Fibroblast of the aortic adventitia (primary cell): ENCODE measurements at places on chromosomes 4 and X. TPM values are rescaled to one million over a fixed set of nuclear protein-coding genes. Genes with fewer than 3 reads are reported as not detected.

ABCE1 gene
- 144 and 152 TPM in 2 replicates for total RNA-seq

CHRDL1 gene
- total RNA-seq: 1.2 and 4.0 TPM in 2 replicates

SERTM2 gene
- total RNA-seq: not detected in 2 replicates

SHROOM4 gene
- 0.72 and 1.4 TPM in 2 replicates for total RNA-seq

SOWAHB gene
- total RNA-seq: not detected in 2 replicates

GYG2 gene
- 1.1 and 4.3 TPM in 2 replicates for total RNA-seq

NRK gene
- total RNA-seq: 0.09 and 4.1 TPM in 2 replicates

PAGE4 gene
- total RNA-seq: not detected in 2 replicates
